ENCODE measurements at places on chromosomes 12 and 14.

DNA sequence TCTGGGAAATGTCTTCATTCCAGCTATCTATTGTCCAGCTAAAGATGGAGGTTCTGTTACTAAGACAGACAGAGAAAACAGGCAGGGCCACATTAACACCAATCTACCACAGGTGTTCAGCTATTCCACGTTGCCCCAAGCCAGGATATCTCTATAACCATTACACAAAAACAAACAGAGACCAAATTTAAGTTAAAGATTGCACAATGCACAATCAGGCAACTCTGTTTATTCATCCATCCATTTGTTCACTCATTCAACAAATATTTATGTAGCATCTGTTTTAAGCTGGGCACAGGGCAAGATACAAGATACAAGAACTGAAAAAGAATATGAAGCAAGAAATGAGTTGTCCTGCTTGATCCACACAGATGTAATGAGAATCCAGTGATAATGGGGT is 629.0 kb downstream of the MED13L start:
- DNase-seq, result no peak

DNA sequence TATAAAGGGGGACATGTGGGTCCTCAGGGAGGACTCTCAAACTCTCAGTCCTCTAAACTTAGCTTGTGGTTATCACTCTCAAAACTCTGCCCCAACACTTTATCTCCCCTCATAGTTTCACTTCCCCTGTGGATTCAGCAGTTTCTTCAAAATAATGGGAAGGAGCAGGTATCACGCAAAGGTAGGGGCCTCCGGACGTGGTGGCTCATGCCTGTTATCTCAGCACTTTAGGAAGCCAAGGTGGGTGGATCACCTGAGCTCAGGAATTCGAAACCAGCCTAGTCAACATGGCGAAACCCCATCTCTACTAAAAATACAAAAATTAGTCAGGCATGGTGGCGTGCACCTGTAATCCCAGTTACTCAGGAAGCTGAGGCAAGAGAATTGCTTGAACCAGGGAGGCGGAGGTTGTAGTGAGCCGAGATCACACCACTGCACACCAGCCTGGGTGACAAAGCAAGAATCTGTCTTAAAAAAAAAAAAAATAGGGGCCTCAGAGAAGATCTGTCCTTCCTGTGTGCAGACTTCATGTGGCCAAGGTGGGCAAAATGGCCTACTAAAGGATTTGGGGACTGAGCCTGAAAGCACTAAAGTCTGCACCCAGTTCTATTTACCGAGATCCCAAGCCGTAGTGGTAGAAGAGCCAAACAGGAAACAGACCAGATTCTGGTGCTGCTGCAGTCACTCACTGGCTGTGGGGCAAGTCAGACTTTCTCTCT is 6.4 kb downstream of the ITGB7 start:
- DNase-seq, result no peak

- DNase-seq, result no peak
Measured at GRCh38 chr12:115008929-115009328, 325.0 kb upstream of the TBX3 start.

DNA sequence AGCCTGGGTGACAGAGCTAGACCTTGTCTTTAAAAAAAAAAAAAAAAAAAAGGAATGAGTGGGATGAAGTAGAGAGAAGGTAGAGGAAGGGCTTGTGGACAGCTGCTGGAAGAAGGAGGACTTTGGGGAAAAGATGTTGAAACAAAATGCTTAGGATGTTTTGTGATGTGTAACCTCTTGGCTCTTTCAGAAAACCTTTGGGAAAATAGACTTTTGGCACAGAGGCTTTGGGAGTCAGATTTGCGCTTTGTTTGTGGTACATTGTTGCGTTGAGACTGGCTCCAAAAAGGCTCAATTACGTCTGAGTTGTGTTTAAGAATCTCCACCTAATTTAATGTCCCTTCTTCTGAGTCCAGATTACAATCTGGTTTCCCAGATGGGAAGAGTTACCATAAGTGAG is 32.9 kb upstream of the SPTLC2 start:
- no peak for DNase-seq

- no peak for DNase-seq
Measured at GRCh38 chr14:69093631-69094421, 59.1 kb downstream of the DCAF5 start.

- DNase-seq, result no peak
Measured at GRCh38 chr12:108565976-108566375, 3.6 kb downstream of the ISCU start.

All from HEK293T (cell line).